ENCODE measurements at places on chromosomes 3 and 15.
A peak's percentile ranks its signal among the peaks of the same experiment; 100 is the strongest.

DNA sequence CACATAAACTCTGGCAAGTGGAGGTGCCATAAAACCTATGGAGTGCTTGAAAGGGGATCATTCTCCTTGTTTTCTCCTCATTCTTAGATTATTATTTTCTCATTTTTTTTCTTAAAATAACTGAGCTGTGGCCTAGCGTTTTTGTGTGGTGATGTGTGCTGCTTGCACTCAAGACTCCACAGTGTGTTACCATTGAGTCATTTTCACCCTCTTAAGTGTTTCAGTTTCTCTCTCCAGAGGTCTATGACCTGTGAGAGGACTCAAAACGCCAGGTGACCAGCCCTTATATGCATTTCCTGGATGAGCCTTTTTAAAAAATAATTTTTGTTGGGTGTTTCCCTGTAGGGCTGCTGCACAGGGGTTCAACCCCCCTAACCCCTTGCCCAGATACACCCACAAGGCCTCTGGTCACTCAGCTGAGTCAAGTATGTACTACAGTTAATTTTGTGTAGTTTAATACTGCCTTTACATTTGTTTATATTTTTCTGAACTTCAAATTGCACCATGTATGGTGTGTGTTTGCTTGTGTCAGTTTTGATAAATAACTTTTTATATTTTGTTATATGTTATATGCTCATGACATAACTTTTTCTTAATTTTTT, 15.4 kb upstream of the BTLA start:
- no peak for ATAC-seq

GRCh38 chr3:37627951-37628620, 233.6 kb upstream of the CTDSPL start:
- no peak for ATAC-seq

GRCh38 chr3:25396686-25397085, 31.4 kb upstream of the RARB start:
- no peak for ATAC-seq

DNA sequence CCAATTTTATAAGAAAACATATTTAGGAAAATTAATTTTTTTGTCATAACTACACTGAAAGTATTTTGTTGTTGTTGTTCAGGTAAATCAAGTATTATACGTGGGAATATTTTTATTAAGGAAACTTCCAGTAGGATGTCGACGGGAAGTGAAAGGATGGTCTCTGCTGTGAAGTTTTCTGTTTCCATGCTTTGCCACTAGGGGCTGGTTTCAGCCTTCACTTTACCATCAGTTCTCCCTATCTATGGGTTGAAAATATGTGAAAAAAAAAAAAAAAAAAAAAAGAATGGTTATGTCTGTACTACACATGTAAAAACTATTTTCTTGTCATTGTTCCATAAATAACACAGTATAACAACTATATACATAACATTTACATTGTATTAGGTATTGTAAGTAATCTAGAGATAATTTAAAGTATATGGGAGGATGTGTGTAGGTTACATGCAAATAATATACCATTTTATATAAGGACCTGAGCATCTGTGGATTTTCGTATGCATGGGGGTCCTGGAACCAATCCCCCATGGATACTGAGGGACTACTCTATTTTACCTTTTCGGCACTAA, 136.7 kb downstream of the SMAD6 start:
- peak; percentile 53 for ATAC-seq

DNA sequence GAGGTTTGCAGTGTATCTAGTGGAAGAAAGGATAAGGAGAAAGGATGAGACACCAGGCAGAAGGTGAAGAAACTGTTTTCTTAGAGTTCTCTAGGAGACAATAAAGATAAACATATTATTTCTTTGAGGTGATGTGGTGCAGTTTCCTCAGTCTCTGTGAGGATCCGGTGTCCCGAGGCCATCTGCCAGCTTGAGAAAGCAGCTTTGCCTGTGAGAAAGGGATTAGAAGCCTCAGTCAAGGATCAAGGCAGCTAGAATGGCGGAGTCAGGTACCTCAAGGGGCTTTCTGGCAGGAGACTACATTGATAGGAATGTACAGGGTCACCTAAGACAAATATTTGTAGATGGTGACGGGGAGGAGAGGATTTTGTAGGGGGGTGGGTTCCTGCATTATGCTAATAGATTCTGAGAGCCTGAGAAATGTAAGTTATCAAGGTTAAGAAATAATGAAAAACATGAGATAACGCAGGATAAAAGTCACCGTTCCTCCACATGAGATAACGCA, 103.9 kb upstream of the MB21D2 start:
- ATAC-seq: no peak

GRCh38 chr3:17195192-17195611, 310.4 kb downstream of the PLCL2 start:
- no peak for ATAC-seq

- no peak for ATAC-seq
These were observed 558.7 kb upstream of the SEMA6D start for GRCh38 chr15:47158573-47158972.

DNA sequence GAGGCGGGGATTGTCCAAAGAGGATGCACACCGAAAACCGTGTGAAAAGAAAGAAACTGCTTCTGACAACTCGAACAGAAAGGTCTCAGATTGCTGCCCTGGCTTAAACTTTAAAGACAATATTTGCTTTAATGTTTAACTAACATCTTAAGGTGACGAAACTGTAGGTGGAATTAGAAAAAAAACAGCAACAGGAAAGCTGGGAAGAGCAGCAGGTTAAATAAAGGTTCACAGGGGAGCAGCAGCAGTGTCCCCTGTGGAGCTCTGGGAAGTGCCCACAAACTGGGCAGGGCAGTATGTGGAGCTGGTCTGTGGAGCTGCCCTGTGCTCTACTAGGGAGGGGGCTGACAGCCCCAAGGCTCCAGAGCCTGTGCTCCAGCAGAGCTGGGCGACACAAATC, 25.4 kb downstream of the RUVBL1 start:
- no peak for ATAC-seq

GRCh38 chr3:18919158-18919557, 229.2 kb upstream of the KCNH8 start:
- no peak for ATAC-seq

DNA sequence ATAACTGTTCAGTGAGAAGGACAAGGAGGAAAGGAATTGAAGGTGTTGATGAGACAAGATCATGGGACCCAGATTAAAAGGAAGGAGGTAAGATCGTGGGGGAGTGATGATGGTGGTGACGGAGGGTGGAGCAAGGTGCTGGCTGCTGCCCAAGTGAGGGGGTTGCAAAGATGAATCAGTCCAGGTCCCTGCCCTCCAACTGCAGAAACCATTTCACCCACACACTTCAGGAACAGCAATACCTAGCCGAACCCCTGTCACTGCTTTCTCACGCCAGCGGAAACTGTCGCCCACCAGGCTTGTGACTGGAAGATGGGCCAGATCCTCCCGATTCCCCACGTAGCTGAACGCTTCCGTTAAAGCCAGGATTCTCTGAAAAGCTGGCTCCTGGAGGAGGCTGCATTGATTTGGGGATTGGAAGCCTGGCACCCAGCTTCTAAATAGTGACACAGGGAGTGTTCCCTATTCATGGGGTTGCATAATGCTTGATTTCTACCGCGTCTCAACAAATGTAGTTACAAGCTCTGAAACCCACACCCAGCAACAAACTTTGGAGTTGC, 3.2 kb upstream of the LSG1 start:
- no peak for ATAC-seq

DNA sequence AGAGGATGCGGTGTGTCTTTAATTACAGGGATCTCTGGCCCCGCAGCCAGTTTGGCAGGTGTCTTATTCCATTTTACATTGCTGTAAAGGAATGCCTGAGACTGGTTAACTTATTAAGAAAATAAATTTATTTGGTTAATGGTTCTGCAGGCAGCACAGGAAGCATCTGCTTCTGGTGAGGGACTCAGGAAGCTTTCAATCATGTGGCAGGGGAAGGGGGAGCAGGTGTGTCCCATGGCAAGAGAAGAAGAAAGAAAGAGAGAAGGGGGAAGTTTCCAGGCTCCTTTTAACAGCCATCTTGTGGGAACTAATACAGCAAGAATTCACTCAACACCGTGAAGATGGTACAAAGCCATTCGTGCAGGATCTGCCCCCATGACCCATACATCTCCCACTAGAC, 128.0 kb upstream of the CRBN start:
- ATAC-seq: no peak

Measured in SK-N-SH treated with all-trans-retinoic acid at 6 μM for 48 hours (cell line).